ENCODE measurements at places on chromosomes 3 and 15.

- DNase-seq: no peak
These were observed 24.7 kb downstream of the TRIM71 start for GRCh38 chr3:32842531-32842931.

- no peak for DNase-seq
These were observed 41.8 kb downstream of the ITGB5 start for GRCh38 chr3:124845406-124845805.

- DNase-seq: no peak
These were observed 210.1 kb upstream of the SATB1 start for GRCh38 chr3:18635215-18635614.

- no peak for DNase-seq
These were observed 124.3 kb downstream of the BDH1 start for GRCh38 chr3:197431346-197431910.

DNA sequence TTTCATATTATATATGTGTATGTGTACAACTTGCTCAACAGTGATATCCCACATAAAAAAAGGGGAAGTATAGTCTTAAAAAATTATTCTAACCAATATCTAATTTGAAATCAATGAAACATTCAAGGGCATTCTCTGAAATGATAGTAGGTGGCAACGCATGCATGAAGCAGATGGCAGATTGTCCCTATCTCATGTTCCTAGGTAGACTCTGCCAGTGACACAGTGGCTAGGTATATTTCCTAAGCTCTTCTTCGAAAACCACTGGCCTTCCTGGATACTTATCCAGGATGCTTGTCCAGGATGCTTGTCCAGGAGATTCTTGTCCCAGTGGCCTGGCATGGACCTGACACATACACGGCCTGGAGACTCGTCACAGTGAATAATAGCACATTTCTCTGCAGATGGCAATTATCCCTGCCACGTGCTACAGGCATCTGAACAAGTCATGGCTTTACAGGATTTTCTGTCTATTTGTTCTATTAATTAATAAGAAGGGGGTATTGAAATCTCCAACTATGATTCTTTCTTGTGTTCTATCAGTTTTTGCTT, 54.9 kb downstream of the OCA2 start:
- DNase-seq: no peak

GRCh38 chr3:67048715-67049074, 50.6 kb downstream of the KBTBD8 start:
- DNase-seq: no peak

- DNase-seq: no peak
These were observed 367.4 kb upstream of the WNT5A start for GRCh38 chr3:55854494-55854893.

GRCh38 chr3:127525373-127525772, 65.2 kb downstream of the TPRA1 start:
- DNase-seq: no peak

- DNase-seq: no peak
These were observed 7.1 kb downstream of the THBS1 start for GRCh38 chr15:39587731-39588530.

GRCh38 chr15:55737373-55737772, 5.6 kb downstream of the PRTG start:
- no peak for DNase-seq

- DNase-seq: no peak
These were observed 349.3 kb downstream of the MAGI1 start for GRCh38 chr3:65689436-65689835.

- DNase-seq: no peak
These were observed 447.3 kb upstream of the ARHGEF26 start for GRCh38 chr3:153673853-153674252.

Measured in activated T-helper 9 cell treated with anti-CD3 and anti-CD28 coated beads, Interleukin-2, amount 50 U/mL, for 16 hours (primary cell).